ENCODE measurements at places on chromosomes 13 and 19. TPM values are rescaled to one million over a fixed set of nuclear protein-coding genes. Genes with fewer than 3 reads are reported as not detected.

Gene TTC9B
- not detected for total RNA-seq

Gene ZNF331
- 22.1 TPM for total RNA-seq

Gene LRRC4B
- 56.4 TPM for total RNA-seq

Gene DLEU7
- total RNA-seq = not detected

Gene NOP53
- total RNA-seq = 278 TPM
